AG10803 (cell line): ENCODE measurements at places on chromosomes 13 and 19.
A peak's percentile ranks its signal among the peaks of the same experiment; 100 is the strongest.

- peak; percentile 46 for DNase-seq
Observed at GRCh38 chr19:47436712-47437401, 17.5 kb upstream of the MEIS3 start.

GRCh38 chr19:47435196-47435595 is 15.9 kb upstream of the MEIS3 start:
- DNase-seq: no peak

DNA sequence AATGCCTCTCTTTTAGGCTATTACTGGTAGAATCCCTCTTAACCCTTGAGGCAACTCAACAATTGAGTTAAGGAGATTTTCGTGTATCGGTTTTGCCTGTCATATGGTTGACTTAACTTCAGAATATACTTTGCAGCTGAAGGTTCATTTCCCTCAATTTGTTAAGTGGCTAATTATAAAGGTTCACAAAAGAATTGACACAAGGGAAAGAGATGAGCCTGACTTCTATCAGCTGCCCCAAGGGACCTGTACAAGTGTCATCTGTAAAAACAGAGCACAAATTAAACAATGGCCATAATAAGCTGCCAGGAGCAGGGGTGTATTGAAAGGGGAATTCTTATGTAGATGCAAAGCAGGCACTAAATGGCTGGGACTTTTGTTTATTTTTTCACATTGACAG is 334.8 kb upstream of the OBI1 start:
- no peak for DNase-seq

DNA sequence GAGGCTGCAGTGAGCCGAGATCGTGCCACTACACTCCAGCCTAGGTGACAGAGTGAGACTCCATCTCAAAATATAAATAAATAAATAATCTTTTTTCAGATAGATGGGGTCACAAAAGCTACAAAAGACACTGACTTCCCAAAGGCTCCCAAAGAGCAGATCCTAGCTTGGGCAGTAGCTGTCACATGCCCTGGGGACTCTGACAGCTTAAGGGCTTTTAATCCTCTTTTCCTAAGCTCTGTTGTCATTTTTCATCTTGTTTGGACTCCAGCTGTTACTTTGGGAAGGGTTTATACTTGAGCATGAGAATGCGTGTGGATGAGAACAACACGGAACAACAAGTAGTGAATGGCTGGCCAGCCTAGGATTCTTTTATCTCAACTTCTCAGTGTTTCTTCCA is 231.7 kb downstream of the MZT1 start:
- no peak for DNase-seq

DNA sequence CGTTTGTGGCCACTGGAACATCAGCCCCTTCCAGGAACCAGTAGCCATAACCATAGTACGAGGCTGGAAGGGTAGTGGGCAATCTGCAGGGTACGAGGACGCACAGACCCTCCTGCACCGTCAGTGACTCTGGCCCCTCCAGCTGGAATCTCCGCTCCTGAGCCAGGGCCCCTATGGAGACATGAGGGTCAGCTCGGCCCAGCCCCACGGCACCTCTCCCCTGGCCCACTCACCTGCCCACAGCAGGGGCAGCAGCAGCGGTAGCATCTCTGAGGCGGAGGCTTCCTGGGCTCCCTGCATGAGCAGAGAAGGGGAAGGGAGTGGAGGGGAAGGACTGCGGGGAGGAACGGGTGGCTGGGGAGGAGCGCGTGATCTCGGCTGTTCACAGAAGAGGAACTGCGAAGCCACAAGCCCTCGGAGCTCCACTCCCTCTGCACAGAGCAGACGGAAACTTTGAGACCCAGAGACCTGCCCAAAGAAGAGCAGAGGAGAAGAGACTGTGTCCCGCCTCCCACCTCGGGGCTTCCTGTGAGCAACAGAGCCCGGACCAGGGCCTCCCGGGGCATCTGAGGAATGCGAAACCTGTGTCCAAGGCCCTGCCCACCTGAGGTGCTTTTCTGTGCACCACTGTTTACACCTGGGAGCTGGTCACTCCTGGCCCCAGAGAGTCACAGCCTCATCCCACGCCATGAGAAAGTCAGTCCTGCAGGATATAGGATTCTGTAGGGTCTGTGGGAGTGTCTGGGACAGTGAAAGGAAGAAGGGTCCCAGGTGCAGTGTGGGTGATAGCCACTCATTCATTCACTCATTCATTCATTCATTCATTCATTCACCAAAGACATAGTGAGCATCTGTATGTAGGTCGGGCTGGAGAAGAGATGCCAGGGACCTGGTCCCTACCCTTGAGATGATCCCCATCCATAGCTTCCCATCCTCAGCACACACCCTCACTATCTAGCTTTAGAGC is at the start of gene SIGLEC6:
SIGLEC6 (minus strand) TSS at position 322 of the 967 bp plus-strand sequence; CDS start at position 300, 22 bp downstream.
- DNase-seq: no peak

- DNase-seq: no peak
Observed at GRCh38 chr13:110217085-110217484, 89.9 kb downstream of the COL4A1 start.

DNA sequence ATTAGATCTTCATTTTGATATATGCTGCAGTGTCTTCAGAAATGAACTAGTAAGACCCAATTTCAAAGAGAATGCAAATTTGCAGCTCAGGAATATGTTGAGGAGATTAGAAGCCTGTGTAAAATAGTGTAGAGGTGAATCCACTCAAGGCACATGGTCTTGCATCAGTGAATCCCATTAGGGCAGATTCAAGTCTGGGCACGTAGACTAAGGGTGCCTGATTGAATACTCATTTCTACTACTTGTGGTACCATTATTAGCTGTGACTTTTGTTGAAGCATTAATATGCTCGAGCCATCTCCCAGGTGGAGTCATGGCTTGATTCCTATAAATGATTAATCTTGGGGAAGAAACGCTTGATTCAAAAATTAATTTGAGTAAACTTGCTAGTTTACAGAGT is 129.4 kb downstream of the AKAP11 start:
- no peak for DNase-seq

GRCh38 chr13:39095500-39095899 is 57.2 kb downstream of the NHLRC3 start:
- DNase-seq: no peak

- no peak for DNase-seq
Observed at GRCh38 chr19:45331411-45331810, 8.7 kb upstream of the CKM start.

- peak; percentile 34 for DNase-seq
Observed at GRCh38 chr19:14472202-14472938, 2.8 kb downstream of the PTGER1 start.

DNA sequence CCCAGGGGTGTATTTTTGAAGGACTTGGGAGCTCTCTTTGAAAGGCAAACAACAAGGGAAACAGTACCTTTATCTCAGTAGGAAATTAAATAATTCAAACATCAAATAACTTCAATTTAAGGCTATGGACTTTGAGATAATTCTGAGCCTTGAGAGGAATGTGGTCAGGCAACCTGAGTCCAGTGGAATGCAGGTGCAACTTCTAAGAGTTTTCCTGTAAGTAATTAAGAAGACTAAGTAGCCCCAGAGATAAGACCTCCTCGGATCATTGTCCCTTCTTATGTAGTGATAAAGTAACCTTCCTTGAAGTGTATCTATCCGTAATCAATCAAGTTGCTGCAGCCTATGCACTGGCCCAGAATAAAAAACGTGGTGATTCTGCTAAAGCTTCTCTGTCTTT is 29.2 kb downstream of the ZNF701 start:
- DNase-seq: no peak

- no peak for DNase-seq
Observed at GRCh38 chr19:51811344-51811743, 16.4 kb downstream of the FPR3 start.

GRCh38 chr19:32421589-32422361 is 16.2 kb downstream of the DPY19L3 start:
- DNase-seq: no peak

DNA sequence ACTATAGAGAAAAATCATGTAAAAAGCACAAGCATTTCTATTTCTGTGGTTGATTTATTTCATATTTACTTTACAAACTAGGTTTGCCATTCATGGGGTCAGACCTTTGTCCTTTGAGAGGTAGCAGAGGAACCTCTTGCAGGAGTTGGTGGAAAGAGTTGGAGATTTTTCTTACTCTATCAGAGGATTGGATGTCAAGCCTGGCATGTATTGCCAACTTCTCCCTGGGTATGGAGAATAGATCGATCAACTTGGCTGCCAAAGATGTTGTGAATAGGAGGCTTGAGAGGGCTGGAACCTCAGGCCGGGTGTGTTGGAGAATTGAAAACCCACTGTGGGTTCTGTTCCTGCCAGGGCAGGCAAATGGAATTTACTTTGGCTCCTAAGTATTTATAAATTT is 81.2 kb downstream of the WDFY2 start:
- DNase-seq: no peak
